ENCODE measurements at places on chromosomes 12 and 14.

DNA sequence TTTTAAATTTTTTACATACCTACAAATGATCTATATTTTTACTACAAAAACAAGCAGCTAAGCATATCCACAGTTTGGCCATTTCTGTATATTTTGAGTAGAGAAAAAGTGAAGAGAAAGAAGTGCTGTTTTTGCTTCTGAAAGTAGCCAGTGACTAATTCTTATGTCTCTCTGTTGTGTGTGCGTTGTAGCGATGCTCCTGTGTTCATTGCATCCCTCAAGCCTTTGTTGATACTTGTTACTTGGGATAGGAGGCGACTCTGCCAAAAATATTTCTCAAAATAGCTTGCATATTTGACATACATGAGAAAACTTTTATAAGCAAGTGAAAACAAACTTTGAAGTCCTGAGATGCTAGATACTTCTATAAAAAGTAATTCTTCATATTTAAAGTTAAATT, 714.1 kb downstream of the FSCB start:
- no peak for DNase-seq

- DNase-seq, result no peak
Observed at GRCh38 chr14:106585692-106586091, 1059.3 kb downstream of the TMEM121 start.

GRCh38 chr12:42729535-42729900, 140.0 kb upstream of the PRICKLE1 start:
- DNase-seq, result no peak

- peak; percentile 38 for DNase-seq
Observed at GRCh38 chr14:24692382-24693352, 58.7 kb upstream of the GZMB start.

- no peak for DNase-seq
Observed at GRCh38 chr12:115569345-115570068, 708.0 kb downstream of the MED13L start.

DNA sequence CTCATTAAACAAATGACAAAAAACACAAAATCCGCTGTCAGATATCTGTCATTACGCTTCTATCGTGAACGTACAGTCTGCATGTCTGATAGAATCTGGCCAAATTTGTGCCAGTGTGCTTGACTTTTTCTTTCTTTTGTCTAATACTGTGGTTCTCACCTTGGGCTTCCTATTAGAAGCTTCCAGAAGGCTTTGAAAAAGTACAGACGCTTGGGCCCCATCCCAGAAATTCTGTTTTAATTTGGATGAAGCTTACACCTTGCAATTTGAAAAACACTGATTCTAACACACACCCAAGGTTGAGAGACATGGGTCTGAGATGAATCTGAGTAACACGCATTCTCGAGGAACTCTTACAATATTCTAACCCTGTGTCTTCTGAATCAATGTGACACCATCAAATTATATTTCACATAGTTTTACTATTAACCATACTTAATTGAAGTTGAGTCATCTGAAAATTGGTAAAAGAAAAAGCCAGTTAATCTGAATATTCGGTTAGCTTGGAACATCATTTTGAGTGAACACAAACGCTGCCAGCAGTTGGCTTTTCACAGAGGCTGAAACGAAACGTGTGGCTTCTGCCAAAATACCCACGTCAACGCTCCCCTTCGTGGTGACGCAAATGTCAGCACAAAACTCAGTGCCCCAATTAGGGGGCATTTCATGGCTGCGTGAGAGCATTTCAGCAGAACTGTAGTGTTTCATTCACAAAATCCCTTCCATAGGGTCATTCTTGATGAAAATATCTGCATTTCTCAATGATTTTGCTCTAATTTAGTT, 420.5 kb downstream of the TMEM132D start:
- no peak for DNase-seq

GRCh38 chr14:84674636-84675035, 855.3 kb upstream of the FLRT2 start:
- no peak for DNase-seq

- no peak for DNase-seq
Observed at GRCh38 chr14:22381408-22381760, 207.6 kb downstream of the DAD1 start.

GRCh38 chr12:126608607-126609175, 1543.5 kb downstream of the AACS start:
- DNase-seq, result peak; percentile 2

DNA sequence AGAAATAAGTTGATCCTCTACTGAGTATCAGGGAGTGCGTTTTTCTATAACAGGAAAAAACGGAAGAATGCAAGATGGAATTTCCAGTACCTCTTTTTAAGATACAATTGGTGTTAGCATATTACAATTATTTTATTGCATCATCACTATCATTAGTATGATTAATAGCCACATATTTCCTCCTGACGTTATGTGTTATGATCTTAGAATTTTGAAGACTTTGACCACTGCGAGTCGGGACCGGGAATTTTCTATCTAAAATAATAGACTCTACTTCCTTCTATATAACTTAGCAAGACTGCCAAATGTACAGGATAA, 679 bp upstream of the SAV1 start:
- DNase-seq, result no peak

DNA sequence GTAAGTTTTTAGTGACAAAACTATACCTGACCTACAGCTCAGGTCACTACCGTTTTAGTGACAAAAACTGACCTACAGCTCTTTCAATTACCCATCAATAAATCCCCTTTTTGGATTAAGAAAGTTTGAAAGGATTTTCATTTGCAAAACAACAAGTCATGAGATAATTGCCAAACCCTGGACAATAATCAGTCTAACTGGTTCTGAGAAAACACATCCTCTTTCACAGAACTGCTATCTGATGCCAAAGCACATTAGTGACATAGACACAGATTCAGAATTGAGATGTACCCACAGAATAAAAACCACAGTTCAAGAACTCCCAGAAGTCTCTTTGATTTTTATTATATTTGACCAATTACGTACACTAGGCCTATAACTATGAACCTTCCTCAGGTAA, 126.0 kb upstream of the COCH start:
- DNase-seq, result no peak

- DNase-seq, result no peak
Observed at GRCh38 chr14:92493492-92493891, 20.1 kb upstream of the RIN3 start.

- DNase-seq, result peak; percentile 68
Observed at GRCh38 chr14:98175436-98175835, 1096.6 kb downstream of the BCL11B start.

DNA sequence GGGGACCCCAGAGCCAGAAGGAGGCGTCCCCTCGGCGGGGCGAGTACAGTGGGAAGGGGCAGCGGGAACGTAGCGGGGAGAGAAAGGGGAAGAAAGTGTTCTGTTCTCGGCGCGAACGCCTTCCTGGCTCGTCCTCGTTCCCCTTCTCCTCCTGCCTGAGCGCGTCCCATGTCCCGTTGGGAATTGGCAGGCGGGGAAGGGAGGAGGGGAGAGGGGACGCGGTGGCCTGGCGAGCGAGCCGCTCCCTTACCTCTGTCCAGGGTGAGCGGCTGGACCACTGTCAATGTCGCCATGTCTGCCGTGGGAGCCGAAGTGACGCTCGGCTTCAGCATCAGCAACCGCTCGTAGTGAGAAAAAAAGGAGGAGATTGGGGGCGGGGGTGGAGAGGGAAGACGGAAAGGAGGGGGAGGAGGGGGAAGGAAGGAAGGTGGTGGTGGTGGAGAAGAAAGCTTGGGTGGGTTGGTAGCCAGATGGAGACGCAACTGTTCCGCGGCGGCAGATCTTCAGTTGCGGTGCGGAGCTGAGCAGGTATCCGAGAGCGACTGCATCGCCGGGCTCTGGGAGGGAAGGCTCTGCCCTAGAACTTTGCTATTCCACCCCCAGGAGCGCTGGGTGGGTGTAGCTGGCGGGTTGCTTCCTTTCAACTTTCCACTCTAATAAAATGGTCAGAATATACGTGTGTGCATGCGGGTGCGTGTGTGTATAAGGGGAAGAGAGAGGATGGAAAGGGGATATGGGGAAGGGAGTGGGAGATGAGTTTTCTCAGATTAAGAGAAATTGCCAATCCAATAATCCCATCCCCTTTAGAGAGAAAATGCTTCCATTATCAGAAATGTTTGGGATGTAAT, at the start of gene LIN7A:
TSS of gene LIN7A (minus strand) at position 544 of the 848 bp plus-strand sequence. CDS start at position 332, 212 bp downstream.
- DNase-seq, result no peak

- no peak for DNase-seq
Observed at GRCh38 chr14:52299692-52300278, 14.3 kb upstream of the PTGER2 start.

GRCh38 chr14:55349565-55349964, 62.1 kb downstream of the ATG14 start:
- DNase-seq, result no peak

GRCh38 chr12:128365032-128365431, 98.1 kb downstream of the TMEM132C start:
- no peak for DNase-seq

GRCh38 chr12:54723379-54724256, 75.5 kb upstream of the DCD start:
- no peak for DNase-seq

DNA sequence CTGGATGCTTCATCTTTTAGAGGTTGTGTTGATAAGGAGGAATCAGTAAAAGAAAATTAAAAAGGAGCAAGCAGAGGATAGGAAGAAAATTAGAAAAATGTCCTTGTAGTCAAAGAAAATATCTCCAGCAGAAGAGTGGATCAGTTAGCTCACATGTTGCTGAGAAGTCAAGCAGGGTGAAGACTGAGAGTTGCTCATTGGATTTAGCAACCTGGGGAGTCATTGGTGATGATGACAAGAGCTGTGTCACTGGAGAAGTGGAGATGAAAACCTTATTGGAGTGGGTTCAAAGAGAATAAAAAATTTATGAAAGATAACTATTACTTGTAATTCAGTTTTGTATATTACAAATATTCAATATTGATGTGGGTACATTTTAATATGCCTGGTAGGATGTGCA, 9.8 kb downstream of the FRMD6 start:
- DNase-seq, result no peak

DNA sequence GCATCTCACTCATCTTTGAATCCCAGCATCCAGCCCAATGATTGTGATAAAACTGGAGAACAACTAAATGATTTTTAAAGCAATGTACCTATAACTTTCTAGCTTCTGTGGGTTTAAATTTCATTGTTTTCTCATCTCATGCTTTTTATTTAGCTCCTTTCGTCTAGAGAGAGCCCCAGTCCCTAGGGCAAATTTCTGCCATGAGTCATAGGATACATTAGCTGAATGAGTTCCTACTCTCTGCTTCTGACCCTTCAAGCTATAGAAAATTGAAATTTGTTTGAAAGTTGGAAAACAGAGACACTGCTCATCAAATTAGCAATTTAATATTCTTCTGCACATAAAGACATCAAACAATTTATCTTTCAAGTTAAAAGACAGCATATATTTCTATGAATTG, 113.9 kb downstream of the KIF21A start:
- DNase-seq, result no peak

DNA sequence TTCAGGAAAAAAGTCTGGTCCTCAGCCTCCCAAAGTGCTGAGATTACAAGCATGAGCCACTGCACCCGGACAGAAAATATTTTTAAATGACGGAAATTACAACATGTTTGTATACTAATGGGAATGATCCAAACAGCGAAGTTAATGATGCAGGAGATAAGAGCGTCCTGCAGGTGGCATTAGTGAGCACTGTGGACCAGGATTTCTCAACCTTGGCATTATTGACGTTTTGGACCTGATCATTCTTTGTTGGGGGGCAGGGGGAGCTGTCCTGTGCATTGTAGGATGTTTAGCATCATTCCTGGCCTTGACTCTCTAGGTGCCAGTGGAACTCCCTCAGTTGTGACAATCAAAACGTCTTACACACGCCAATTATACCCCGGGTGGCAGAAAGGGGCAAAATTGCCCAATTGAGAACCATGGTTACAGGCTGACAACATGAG, 34.1 kb downstream of the SCFD1 start:
- DNase-seq, result peak; percentile 26

- DNase-seq, result peak; percentile 56
Observed at GRCh38 chr12:6465467-6466183, 4.9 kb downstream of the VAMP1 start.

GRCh38 chr12:72618764-72619163, 346.6 kb downstream of the TRHDE start:
- DNase-seq, result no peak

DNA sequence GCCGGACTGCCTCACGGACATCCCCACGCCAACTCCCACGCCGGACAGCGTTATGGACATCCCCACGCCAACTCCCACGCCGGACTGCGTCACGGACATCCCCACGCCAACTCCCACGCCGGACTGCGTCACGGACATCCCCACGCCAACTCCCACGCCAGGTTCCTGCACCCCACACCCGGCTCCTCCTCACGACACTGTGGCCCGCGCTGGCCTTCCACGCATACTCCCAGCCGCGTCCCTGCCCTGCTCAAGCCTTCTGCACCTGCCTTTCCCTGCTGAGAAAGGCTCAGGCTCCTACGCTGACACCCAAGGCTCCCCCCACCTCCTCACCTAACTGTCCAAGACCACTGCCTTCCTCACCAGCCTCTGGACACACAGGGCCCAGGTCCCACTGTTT, 9.7 kb downstream of the CACNA2D4 start:
- no peak for DNase-seq

DNA sequence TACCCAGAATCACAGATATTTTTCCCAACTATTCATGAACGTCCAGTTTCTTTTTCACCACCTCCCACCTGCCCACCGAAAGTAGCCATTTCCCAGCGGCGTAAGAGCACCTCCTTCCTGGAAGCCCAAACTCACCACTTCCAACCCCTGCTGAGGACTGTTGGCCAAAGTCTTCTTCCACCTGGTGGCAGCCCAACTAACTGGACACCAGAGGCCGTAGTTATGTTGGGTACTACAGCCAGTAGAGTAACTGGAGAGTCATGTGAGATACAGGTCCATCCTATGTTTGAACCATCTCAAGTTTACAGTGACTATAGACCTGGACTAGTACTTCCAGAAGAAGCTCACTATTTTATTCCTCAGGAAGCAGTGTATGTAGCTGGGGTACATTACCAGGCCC, 81.6 kb downstream of the RAD52 start:
- DNase-seq, result no peak

GRCh38 chr14:20680363-20680762, 4.0 kb upstream of the RNASE4 start:
- no peak for DNase-seq

GRCh38 chr14:105340821-105341733, 26.5 kb downstream of the PACS2 start:
- no peak for DNase-seq

DNA sequence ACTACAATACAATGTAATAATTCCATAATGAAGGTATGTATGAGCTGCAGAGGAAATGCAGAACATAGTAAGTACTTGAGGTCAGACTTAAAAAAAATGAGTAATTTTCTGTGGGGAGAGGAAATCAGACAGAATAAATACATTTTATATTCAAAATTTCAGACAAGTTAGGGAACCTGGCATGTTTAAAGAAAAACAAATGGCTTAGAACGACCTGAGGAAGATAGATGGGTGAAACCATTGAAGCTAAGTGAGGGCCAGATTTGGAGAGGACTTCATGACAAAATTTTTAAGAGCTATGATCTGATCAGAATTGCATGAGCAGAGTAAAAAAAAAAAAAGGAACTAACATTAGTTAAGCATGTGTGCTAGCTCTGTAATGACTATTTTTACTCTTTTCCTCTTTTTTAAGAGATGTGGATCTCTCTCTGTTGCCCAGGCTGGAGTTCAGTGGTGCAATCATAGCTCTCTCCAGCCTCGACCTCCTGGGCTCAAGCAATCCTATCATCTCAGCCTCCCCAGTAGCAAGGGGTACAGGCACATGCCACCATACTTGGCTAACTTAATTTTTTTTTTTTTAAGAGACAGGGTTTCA, 157.6 kb upstream of the PDE3A start:
- no peak for DNase-seq

GRCh38 chr12:13179211-13180074, 17.1 kb upstream of the EMP1 start:
- no peak for DNase-seq

- DNase-seq, result no peak
Observed at GRCh38 chr12:113222730-113223531, 1.7 kb downstream of the TPCN1 start.
